ENCODE measurements at places on chromosomes 2 and 18.

DNA sequence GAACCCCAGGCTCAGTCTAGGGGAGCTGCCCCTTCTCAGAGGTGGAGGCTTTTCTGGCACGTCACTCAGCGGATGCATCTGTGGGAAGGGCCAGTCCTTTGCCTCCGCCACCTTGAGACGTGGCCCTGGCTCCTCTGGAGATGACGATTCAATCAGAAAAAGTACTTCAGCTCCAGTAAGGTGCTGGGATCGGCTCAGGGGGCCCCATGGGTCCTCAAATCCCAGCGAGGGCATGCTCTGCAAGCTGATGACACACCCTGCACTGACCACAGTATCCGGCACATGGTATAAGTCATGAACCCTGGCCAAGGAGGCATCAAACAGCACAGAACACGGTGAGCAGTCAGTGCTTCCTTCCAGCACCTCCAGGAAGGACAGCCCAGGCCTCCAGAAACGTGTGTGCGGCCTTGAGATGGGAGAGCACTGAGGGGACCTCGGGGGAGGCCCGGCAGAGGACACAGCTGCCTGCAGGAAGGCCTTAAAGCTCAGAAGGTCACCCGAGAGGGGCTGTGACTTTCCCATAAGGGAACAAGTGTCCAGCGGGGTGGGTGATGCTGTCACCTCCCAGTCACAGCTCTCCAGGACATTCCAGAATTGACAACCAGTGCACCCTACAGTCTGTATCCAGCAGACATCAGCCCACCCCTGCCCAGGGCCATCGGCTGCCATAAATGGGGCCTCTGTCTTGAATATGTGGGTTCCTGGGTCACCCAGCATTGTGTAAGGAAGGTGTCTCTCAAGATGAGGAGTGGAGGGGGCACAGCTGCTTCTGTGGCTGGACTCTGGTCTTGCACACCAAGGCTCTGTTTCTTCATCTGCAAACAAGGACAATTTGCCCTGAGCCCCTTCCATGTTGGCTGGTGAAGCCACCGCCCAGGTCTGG lies 205.8 kb downstream of the NDUFA10 start:
- DNase-seq, result peak; percentile 49

DNA sequence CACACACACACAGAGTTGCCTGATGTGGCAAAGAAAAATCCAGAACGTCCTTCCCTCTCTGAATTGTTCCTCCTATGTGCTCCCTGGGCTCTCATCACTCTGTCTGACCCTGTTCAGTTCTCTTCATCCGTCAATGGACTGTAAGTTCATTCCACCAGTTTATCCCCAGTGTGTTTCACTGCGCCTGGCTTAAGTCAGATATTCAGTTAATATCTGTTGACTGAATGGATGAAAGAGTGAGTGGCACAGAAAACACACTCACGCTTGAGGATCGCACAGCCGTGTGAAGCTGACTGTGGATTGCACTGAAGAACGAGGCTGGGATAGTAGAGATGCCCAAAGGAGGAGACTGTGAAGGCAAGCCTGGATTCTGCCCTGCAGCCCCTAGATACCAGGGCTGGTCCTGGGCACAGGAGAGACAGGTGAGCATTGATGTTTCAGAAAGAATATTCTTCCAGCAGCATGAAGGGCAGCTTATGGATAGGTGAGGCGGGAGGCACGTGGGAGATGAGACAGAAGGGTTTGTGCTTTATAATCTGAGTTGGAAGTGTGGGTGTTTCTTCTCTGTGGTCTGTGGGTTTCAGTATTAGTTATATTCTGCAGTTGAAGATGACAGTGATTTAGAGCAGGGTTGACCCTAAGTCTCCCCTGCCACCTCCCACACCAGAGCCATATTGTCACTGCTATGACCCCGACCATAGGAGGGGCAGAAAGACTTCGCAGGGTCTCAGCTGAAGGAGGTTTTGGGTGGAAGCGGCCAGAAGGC lies 129.9 kb downstream of the SOCS6 start:
- DNase-seq, result no peak

DNA sequence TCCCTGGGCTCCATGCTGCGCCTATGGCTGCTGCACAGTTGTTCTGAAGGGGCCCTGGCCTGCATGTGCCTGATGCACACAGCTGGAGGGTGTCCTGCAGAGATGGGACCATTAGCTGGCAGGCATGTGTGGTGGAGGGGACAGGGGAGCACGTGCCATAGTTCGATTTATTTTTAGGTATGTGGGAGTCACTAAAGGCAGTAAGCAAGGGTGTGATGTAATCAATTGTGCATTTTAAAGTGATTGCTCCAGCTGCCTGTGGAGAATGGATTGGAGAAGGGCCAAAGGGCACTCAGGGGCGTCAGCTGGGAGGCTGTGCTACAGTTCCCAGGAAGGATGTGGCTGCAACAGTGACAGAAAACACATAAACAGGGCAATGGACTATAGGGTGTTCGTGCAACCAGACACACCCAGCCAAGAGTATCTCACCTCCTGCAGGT lies 205.1 kb downstream of the ARL4C start:
- peak; percentile 51 for DNase-seq

GRCh38 chr2:136093583-136093982 lies 24.4 kb downstream of the CXCR4 start:
- no peak for DNase-seq

- DNase-seq, result no peak
Measured at GRCh38 chr2:70962885-70963878, 15.2 kb upstream of the ANKRD53 start.
